Chondrocyte (in vitro differentiated cells): ENCODE measurements at places on chromosomes 16 and 17. TPM values are rescaled to one million over a fixed set of nuclear protein-coding genes. Genes with fewer than 3 reads are reported as not detected.

PRAC1 gene
- total RNA-seq: not detected in 3 replicates

RAB34 gene
- 128 to 132 TPM (median 131 TPM) in 3 replicates for total RNA-seq

EME1 gene
- total RNA-seq: 1.9 to 6.8 TPM (median 2.5 TPM) in 3 replicates

ZCCHC14 gene
- 28.0 to 29.6 TPM (median 29.6 TPM) in 3 replicates for total RNA-seq

ABCC11 gene
- total RNA-seq: 0.32 to 0.44 TPM in 2 of 3 replicates, not detected in the other

RUNDC3A gene
- total RNA-seq: 0.40 to 0.77 TPM (median 0.77 TPM) in 3 replicates

ELMO3 gene
- total RNA-seq: 1.1 to 1.2 TPM (median 1.1 TPM) in 3 replicates

KRTAP9-8 gene
- not detected in 3 replicates for total RNA-seq

CDH3 gene
- 1.1 to 1.6 TPM (median 1.4 TPM) in 3 replicates for total RNA-seq

CARD14 gene
- total RNA-seq: 0.13 to 0.80 TPM (median 0.30 TPM) in 3 replicates

SARM1 gene
- total RNA-seq: 22.2 to 24.1 TPM (median 23.0 TPM) in 3 replicates

DYNLRB2 gene
- not detected in 3 replicates for total RNA-seq

TEX19 gene
- total RNA-seq: not detected in 3 replicates

CACNA1G gene
- 0.05 to 0.41 TPM (median 0.10 TPM) in 3 replicates for total RNA-seq

CDRT15L2 gene
- not detected in 3 replicates for total RNA-seq

DDX52 gene
- total RNA-seq: 43.4 to 44.7 TPM (median 43.9 TPM) in 3 replicates

TBC1D3B gene
- total RNA-seq: 4.6 to 8.4 TPM (median 6.2 TPM) in 3 replicates

ORC6 gene
- 6.3 to 12.4 TPM (median 6.7 TPM) in 3 replicates for total RNA-seq

SCIMP gene
- total RNA-seq: not detected in 3 replicates

SLC38A8 gene
- total RNA-seq: not detected in 3 replicates

WNT9B gene
- not detected in 3 replicates for total RNA-seq

CDRT15 gene
- total RNA-seq: not detected in 3 replicates

FBXW10 gene
- total RNA-seq: not detected in 3 replicates

PRAC2 gene
- not detected in 3 replicates for total RNA-seq

GPR139 gene
- not detected in 3 replicates for total RNA-seq

C17orf67 gene
- 1.5 to 1.8 TPM (median 1.6 TPM) in 3 replicates for total RNA-seq

PROCA1 gene
- 1.4 to 2.3 TPM (median 2.0 TPM) in 3 replicates for total RNA-seq

CTRB1 gene
- not detected in 3 replicates for total RNA-seq

PTX4 gene
- not detected in 3 replicates for total RNA-seq

CEMP1 gene
- total RNA-seq: not detected in 3 replicates

P3H4 gene
- 83.8 to 109 TPM (median 84.8 TPM) in 3 replicates for total RNA-seq

ARHGDIG gene
- 0.82 to 4.0 TPM (median 3.7 TPM) in 3 replicates for total RNA-seq

TSPOAP1 gene
- total RNA-seq: 1.3 to 2.0 TPM in 2 of 3 replicates, not detected in the other

KCNH6 gene
- not detected in 3 replicates for total RNA-seq

HOXB1 gene
- total RNA-seq: not detected in 3 replicates

KRTAP4-5 gene
- not detected in 3 replicates for total RNA-seq

IFI35 gene
- 9.0 to 20.9 TPM (median 12.8 TPM) in 3 replicates for total RNA-seq
